ENCODE measurements at places on chromosomes 2 and 18.

- no peak for DNase-seq
Measured at GRCh38 chr2:178990533-178991241, 59.2 kb downstream of the CCDC141 start.

- no peak for DNase-seq
Measured at GRCh38 chr2:217070043-217070430, 210.2 kb upstream of the TNP1 start.

DNA sequence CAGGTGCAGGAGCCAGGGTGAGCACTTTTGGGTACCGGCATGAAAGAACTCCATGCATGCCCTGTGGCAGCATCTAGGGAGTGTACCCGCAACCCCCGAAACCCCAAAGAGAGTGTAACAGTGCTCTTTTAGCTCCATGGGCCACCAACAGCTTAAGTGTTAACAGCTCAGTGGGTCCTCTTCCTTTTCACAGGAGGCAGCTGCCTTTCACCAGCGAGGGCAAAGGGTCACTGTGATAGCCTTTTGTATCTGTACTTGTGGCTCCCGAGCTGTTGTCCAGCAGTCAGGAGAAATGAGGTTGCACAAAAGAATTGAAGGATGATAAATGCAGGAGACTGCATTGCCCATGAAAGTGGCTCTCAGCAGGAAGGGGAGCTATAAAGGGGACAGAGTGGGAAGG is 1166.3 kb upstream of the ACVR2A start:
- DNase-seq: no peak

DNA sequence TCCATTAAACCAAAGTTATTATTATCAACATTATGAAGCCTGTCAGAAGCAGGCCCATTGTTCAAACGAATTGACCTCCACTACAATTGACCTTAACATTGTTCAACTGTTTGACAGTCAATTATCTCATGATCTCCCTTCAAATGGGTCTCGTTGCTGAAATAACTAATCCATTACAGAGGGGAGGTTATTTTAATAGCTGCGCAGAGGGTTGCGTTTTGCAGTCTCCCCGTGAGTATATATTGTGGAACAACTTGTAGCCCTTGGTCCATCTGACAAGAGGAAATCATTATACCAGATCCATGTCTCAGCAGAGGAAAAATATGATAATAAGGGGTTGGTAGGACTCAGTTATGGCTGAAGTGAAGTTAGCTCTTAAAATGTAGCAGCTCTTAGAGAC is 159.1 kb downstream of the ALK start:
- no peak for DNase-seq

DNA sequence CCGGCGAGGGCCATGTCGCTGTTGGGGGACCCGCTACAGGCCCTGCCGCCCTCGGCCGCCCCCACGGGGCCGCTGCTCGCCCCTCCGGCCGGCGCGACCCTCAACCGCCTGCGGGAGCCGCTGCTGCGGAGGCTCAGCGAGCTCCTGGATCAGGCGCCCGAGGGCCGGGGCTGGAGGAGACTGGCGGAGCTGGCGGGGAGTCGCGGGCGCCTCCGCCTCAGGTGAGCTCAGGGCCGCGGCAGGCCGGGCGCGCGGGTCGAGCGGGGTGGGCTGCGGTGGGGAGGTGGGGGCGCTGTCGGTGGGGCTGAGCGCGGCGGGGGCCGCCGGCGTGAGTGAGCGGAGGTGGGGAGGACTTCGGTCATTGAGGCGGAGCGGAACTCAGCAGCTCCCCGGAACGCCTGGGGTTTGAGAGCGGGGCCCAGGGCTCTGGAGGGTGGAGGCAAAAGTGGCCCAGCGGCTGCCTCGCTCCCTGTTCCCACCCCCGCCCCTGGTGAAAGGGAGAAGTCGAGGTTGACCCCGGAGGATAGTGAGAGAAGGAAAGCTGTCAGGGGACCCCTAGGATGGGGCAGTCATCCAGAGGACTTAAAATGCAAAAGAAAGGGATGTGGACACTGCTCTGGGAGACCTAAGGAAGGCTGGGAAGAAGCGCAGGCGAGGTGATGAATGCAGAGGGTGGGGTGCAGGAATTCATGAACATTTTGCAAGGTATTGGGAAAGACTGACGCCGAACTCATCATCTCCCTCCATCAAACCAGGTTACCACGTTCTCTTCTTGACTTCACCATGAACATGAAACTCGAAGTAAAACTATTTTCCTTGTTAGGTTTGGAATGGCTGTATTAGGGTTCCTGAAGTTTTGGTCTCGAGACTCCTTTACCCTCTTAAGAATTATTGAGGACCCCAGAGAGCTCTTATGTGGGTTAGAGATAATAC is 633 bp downstream of the MALT1 start:
- DNase-seq: no peak

DNA sequence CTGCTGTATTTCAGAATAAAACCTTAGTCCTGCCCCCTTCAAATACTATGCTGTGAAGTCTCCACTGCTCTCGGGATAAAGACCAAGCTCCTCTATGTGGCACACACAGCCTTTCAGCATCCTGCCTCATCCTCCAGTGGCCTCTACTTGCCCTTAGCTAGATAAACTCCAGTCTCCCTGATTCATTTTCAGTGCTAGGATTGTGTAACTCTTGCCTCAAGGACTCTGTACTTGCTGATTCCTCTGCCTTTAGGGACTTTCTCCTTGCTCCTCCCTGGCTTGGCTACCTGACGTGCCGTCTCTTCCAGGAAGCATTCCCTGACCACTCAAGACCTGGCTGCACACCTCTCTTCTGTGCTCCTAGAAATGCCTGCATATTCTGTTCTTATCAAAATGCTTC is 416.7 kb downstream of the MTX2 start:
- no peak for DNase-seq

DNA sequence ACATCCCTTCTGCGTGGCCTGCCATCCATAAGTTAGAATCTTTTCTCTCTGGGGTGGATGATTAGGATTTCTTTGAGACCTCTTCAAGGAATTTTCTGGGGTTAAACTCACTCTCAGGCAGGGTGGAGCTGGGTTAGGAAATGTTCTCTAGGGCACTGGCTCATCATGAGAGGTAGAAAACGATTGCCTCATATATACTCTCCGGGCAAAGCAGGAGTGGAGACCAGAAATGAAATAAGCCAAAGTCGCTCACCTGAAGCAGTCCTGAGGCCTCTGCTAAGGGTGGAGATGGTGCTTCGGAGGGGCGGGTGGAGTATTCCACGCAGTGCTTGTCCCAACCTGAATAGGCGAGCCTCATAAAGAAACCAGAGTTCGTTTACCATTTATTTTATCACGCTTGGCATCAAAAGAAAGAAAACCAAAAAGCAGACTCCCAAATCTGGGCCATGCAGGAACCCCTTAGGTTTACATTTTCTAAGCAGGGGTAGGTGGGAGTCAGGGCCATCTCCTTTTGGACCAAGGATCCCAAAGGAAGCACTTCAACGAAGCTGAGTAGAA is 249.3 kb upstream of the MEIS1 start:
- no peak for DNase-seq

- DNase-seq: no peak
Measured at GRCh38 chr2:232647261-232647660, 13.9 kb downstream of the EFHD1 start.

DNA sequence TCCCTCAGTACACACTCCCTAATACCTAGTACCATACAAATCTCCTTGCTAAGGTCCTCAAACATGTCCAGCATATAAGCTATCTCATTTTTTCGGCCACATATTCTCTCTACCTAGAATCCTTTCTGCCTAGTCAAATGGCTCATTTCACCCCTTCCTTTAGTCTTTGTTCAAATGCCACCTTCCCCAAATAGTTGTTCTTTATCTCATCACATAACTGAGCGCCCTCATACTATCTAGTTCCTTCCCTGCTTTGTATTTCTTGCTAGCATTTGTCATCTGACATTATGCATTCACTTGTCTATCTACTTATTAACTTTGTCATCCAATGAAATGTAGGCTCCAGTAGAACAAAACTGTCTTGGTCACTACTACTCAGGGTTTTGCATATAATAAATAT is 35.5 kb downstream of the RPRD1A start:
- DNase-seq: no peak

- no peak for DNase-seq
Measured at GRCh38 chr2:32688541-32688940, 60.7 kb downstream of the TTC27 start.

DNA sequence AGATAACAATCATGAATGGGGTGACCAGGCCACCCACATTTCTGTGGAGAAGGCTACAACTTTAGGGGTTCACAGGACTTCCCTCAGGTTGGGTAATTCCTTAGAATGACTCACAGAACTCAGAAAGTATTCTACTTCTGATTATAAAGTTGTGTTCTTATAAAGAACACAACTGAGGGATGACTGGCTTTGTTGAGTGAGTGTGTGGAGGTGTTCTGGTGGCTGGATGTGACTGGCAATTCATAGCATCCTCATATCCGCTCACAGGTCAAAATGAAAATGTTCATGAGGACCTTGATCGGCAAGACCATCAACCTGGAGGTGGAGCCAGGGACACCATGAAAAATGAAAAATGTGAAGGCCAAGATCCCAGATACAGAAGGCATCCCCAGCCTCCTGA is 143.3 kb upstream of the CAB39 start:
- DNase-seq: no peak

GRCh38 chr2:60934165-60934722 is 52.9 kb downstream of the REL start:
- DNase-seq: no peak

DNA sequence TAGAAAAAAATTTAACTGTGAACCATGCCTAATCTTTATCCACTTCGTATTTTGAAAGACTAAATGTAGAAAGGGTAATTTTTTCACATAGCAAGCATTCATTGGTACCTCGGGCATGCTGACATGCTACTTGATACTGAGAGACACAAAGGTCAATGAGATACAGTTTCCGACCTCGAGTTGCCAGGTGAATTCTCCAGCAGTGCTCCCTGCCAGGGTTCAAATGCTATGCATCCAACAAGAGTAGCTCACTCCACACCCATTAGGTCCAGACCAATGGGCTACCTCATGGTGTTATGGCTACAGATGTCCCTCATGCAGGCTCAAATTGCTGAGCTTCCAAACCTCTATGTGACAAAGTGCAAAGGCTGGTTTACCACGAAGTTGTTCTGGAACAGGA is 305.8 kb downstream of the PIEZO2 start:
- DNase-seq: no peak

GRCh38 chr2:25053041-25053440 is 11.2 kb downstream of the EFR3B start:
- no peak for DNase-seq

DNA sequence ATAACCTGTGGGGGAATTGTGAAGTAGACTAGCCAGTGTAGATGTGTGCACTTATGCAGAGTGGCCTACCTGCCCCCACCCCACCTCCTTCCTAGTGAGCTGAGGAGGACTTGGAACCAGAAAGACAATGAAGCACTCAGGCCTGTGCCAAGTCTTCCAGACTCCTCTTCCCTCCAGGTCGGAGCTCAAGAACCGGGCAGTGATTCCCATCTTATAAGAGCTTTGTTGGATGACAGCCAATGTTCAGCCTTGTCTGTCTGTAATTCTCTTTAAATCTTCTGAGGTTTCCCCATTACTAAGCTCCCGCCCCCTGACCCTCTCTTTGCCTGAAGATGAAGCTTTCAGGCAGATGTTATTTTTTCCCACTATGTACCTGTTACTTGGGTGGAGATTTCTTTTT is 121.0 kb downstream of the SMAD2 start:
- no peak for DNase-seq

GRCh38 chr18:13394801-13395200 is 176.2 kb downstream of the LDLRAD4 start:
- no peak for DNase-seq

DNA sequence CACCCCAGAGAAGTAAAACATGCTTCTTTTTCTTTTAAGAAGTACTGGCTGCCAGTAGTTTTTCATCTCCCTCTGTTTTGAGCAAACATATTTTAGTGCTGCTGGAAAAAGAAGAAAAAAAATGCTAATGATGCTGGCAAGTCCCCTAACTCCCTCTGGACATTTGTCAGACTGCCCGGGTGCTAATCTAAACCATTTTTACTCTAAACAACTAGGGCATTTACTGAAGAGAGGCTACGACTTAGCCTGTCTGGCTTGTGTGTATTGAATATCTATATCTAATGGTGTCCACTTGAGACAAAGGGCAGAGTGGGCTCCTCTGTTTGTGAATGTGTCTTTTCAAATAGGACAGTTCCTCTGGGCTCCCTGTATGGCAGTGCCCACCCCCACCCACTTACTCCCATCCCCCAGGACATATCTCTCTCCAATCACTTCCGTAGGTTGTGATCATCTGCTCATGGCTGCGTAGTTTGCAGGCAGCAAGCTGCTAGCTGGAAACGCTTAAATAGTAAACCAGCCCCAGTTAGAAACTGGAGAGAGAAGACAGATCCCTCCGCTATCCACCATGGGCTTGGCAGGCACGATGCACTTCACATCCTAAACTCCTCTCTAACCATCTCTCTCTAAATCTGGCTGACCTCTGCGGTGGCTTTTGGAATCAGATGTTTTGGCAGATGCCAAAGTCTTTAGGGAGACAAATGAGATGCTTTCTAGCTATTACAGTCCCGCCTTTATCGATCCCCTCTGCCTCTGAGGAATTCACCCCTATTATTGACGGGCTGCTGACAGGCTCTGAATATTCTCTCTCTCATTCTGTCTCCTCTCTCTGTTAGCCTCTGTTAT is 58.3 kb downstream of the DOCK10 start:
- no peak for DNase-seq

GRCh38 chr2:199160677-199161465 is 296.9 kb downstream of the SATB2 start:
- DNase-seq: no peak

GRCh38 chr2:138596403-138596802 is 94.8 kb downstream of the SPOPL start:
- DNase-seq: no peak

- DNase-seq: no peak
Measured at GRCh38 chr2:202030691-202031090, 3.0 kb upstream of the FZD7 start.

GRCh38 chr18:61466736-61467135 is 133.5 kb downstream of the CDH20 start:
- no peak for DNase-seq
